Stomach (tissue), 19 donors: ENCODE measurements at places on chromosomes 7 and 10. TPM values are rescaled to one million over a fixed set of nuclear protein-coding genes. Genes with fewer than 3 reads are reported as not detected.
A peak's percentile ranks its signal among the peaks of the same experiment; 100 is the strongest.

DNA sequence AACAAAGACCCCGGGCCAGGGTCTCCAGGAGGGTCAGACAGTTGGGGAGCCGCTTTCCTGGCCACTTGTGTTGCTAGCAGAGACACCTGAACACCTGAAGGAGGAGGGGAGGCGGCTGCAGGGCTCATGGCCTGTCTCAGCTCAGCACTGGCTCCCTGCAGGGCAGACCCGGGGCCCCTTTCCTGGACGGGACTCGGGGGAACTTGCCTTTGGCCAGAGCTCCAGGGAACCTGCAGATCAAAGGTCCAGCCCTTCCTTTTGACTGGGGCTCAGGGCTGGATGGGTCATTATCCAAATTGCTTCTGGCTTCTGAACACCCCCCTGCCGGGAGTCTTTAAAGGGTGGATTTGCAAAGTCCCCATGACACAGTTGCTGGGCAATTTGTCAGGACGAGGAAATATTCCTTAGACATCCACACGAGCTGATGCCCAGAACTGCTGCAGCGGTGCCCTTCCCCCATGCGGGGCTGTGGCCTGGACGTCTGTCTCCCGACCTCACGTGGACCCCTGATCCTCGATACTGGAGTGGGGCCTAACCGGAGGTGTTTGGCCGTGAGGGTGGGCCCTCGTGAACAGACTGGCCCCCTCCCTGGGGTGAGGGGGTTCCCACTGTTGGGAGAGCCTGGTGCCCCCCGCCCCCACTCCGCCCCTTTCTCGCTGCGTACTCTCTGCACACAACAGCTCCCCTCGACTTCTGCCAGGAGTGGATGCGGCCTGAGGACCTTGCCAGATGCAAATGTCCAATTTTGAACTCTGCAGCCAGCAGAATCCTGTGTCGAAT is 194.3 kb downstream of the ELFN1 start:
- no peaks in the 10 kb centered on the region for H3K27me3 ChIP-seq
- no peak overlapping the region for H3K4me3 ChIP-seq
- DNase-seq: no peak
- no peaks in the 10 kb centered on the region for H3K4me1 ChIP-seq
- H3K27ac ChIP-seq: no peak overlapping the region
- H3K36me3 ChIP-seq: no peaks in the 10 kb centered on the region

DNA sequence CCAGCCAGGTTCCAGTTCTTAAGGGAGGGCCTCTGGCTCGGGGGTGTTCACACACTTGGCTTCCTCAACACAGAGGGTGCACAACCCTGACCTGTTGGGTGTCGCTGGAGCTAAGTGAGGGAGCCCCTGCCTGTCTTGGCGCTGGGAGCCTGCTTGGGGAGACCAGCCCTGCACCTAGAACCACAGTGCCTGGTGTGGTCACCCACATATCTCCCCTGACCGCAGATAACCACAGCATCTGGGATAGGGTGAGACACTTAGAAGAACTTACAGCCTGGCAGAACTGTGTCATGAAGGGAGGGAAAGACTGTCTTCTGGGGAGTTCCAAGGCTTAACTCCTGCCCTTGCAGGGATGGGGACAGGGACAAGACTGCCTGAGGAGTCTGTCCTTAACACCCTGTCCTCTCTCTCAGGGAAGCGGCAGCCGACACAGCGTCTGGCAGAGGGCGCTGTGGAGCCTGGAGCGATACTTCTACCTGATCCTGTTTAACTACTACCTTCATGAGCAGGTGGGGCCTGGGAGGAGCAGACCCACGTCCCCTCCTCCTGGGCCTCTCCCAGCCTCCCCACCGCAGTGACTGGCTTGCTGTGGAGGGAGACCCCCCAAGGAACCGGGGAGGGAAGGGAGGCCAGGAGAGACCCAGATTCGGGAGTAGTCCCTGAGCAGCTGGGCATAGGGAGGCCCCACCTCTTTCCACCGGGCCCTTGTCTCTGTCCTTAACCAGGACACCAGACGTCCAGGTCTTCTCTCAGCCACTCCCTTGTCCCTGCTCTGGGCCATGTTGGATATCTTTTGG is 59.0 kb downstream of the PALD1 start:
- H3K4me3 ChIP-seq: no peak overlapping the region
- peak; percentile 36 for DNase-seq
- H3K36me3 ChIP-seq: peaks cover 9% of the 10 kb centered on the region
- no peaks in the 10 kb centered on the region for H3K27me3 ChIP-seq
- no peaks in the 10 kb centered on the region for H3K4me1 ChIP-seq

- no peak overlapping the region for H3K27ac ChIP-seq
- no peaks in the 10 kb centered on the region for H3K27me3 ChIP-seq
- H3K4me3 ChIP-seq: no peak overlapping the region
- H3K4me1 ChIP-seq: peaks cover 4% of the 10 kb centered on the region
These were observed 207.5 kb downstream of the PAXIP1 start for GRCh38 chr7:154795437-154795836.

GRCh38 chr10:20644421-20644820 is 252.7 kb downstream of the NEBL start:
- no peaks in the 10 kb centered on the region for H3K27me3 ChIP-seq
- no peak for DNase-seq
- H3K4me3 ChIP-seq: no peak overlapping the region
- H3K4me1 ChIP-seq: no peaks in the 10 kb centered on the region
- H3K36me3 ChIP-seq: no peaks in the 10 kb centered on the region

GRCh38 chr7:1028775-1029636 is 15.3 kb upstream of the GPR146 start:
- peaks cover 22% of the 10 kb centered on the region for H3K36me3 ChIP-seq
- DNase-seq: peak; percentile 96
- peaks cover 55% of the 10 kb centered on the region for H3K4me1 ChIP-seq
- H3K4me3 ChIP-seq: peak overlapping the region; percentile 90
- H3K27ac ChIP-seq: peak overlapping the region; percentile 91
- no peaks in the 10 kb centered on the region for H3K27me3 ChIP-seq

DNA sequence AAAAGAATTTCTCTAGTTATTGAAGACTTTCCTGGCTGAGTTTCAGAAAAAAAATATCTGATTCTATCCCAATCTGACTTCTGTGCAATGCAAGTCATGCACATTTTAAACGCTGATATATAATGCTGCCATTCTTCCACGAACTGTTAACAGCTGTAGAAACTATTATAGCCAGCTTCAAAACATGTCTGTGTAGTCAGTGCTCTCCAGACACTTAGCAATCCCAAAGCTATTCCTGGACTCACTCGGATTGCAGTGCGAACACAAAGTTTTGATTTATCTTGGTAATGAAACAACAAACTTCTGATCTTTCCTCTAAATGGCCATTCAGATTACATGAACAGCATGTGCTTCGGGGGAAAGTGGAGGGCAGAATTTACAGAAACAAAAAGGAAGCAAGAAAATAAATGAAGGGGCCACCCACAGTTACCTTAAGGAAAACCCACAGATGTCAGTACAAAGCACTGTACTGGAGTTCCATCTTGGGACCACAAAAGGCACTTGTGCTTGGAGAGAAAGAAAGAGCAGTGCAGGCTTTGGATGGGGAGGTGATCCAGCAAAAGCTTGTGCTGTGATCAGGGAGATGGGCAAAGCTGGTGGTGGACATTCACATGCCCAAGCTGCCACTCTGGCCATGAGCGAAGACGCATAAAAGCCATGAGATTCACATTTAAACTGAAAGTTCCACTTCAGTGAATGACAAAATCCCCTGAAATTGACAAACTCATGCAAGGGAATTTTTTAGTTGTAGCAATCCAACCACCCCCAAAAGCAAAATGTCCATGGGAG is 32.1 kb upstream of the ADO start:
- no peaks in the 10 kb centered on the region for H3K36me3 ChIP-seq
- H3K27ac ChIP-seq: no peak overlapping the region
- no peak overlapping the region for H3K4me3 ChIP-seq
- H3K27me3 ChIP-seq: peaks cover 14% of the 10 kb centered on the region
- DNase-seq: peak; percentile 40
- no peaks in the 10 kb centered on the region for H3K4me1 ChIP-seq

- no peak for DNase-seq
- no peaks in the 10 kb centered on the region for H3K27me3 ChIP-seq
- no peaks in the 10 kb centered on the region for H3K36me3 ChIP-seq
These were observed 47.4 kb upstream of the SLC29A3 start for GRCh38 chr10:71271662-71272055.

DNA sequence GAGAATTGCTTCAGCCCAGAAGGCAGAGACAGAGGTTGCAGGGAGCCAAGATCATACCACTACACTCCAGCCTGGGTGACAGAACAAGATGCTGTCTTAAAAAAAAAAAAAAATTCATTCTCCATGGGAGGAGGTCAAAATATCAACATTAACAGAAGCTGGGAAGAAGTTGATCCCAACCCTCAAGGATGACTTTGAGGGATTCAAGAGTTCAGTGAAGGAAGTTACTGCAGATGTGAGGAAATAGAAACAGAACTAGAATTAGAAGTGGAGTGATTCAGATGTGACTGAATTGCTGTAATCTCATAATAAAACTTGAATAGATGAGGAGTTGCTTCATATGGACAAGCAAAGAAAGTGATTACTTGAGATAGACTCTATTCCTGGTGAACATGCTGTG is 19.7 kb upstream of the RPEL1 start:
- no peak for DNase-seq
- no peaks in the 10 kb centered on the region for H3K27me3 ChIP-seq
- no peak overlapping the region for H3K4me3 ChIP-seq
- H3K36me3 ChIP-seq: no peaks in the 10 kb centered on the region
- peaks cover 7% of the 10 kb centered on the region for H3K4me1 ChIP-seq
- H3K27ac ChIP-seq: no peak overlapping the region

DNA sequence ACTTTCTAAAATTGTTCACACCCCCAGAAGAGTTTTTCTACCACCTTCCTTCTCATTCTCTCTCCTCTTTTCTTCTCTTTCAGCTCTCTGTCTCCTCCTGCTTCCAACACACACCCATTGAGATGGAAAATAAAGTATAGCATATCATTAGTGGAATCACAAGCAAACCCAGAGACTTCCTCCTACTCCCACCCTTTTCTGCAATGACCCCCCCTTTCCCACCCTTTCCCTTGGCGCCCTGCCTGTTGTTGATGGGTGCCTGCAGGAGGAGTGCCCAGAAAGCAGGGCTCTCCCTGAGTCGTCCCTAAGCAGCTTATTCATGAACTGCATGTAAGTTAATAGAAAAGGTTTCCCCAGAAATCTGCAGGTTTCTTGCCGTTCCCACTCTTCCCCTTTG is 300.0 kb downstream of the PLXNA4 start:
- H3K36me3 ChIP-seq: no peaks in the 10 kb centered on the region
- no peak overlapping the region for H3K4me3 ChIP-seq
- peaks cover 15% of the 10 kb centered on the region for H3K4me1 ChIP-seq
- H3K27me3 ChIP-seq: no peaks in the 10 kb centered on the region

DNA sequence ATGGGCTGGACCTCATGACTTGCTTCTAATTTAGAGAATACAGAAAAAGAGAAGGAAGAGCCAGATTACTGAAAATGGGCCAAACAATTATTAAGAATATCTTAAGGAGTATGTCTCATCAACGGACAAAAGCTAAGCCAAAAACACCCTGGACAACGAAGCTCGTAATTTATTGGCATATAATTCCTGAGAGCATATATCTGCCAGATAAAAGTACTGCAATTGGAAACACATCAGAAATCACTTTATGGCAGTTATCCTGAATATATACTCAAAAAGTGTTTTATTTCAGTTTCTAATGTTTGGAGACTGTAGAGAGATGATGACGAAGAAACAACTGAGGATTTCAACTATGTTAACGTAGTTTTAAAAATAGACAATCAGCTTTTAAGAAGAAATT is 211.8 kb downstream of the CSTF2T start:
- no peaks in the 10 kb centered on the region for H3K36me3 ChIP-seq
- peaks cover 14% of the 10 kb centered on the region for H3K4me1 ChIP-seq
- H3K27ac ChIP-seq: no peak overlapping the region
- DNase-seq: no peak
- H3K27me3 ChIP-seq: no peaks in the 10 kb centered on the region
- no peak overlapping the region for H3K4me3 ChIP-seq

GRCh38 chr10:75018251-75018650 is 93.2 kb upstream of the SAMD8 start:
- no peak overlapping the region for H3K4me3 ChIP-seq
- no peak for DNase-seq
- no peaks in the 10 kb centered on the region for H3K27me3 ChIP-seq
- peaks cover 35% of the 10 kb centered on the region for H3K4me1 ChIP-seq
- H3K36me3 ChIP-seq: peaks cover 9% of the 10 kb centered on the region

DNA sequence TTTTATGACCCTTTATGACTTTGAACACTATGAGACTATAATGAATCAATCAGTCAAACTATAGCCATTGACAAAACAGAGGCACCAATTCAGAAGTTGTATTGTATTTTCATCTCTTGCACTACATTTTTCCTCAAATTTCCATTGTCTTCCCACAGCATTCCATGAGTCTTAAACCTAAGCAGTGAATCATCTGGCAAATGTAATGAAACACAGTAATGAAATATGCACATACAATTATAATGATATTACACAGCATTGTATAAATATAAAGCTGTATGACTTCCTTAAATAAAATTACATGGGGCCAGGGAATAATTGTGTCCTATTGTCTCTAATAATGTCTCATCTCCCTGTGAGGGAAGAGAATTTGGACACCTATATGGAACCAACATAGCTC is 45.0 kb downstream of the VWDE start:
- DNase-seq: no peak
- no peaks in the 10 kb centered on the region for H3K27me3 ChIP-seq
- no peak overlapping the region for H3K27ac ChIP-seq
- H3K4me1 ChIP-seq: no peaks in the 10 kb centered on the region
- no peaks in the 10 kb centered on the region for H3K36me3 ChIP-seq

- H3K4me1 ChIP-seq: no peaks in the 10 kb centered on the region
- no peak for DNase-seq
- H3K4me3 ChIP-seq: no peak overlapping the region
- H3K36me3 ChIP-seq: no peaks in the 10 kb centered on the region
- H3K27ac ChIP-seq: no peak overlapping the region
- H3K27me3 ChIP-seq: no peaks in the 10 kb centered on the region
These were observed 270.1 kb downstream of the AGMO start for GRCh38 chr7:15291699-15292098.

DNA sequence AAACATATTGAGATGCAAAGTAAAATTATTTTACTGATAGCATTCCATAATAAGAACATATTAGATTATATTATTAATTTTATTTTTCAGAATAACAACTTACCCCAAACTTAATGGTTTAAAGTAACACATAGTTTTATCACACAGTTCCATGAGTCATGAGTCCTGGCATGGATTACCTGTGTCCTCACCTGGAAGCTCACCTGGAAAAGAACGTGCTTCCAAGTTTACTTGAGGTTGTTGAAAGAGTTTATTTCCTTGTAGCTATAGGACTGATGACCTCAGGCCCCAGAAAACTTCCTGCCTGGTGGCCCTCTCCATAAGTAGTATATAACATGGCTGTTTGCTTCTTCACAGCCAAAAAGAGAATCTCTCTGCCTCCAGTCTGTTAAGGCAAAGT is 254.6 kb downstream of the TFEC start:
- no peaks in the 10 kb centered on the region for H3K27me3 ChIP-seq
- H3K4me1 ChIP-seq: no peaks in the 10 kb centered on the region
- H3K27ac ChIP-seq: no peak overlapping the region
- H3K4me3 ChIP-seq: no peak overlapping the region
- DNase-seq: peak; percentile 12

Gene TMEM72
- total RNA-seq: 30.4 TPM

Gene MKI67
- total RNA-seq: 15.2 TPM

Gene LIPA
- 1.8 TPM for total RNA-seq

Gene NEUROG3
- not detected for total RNA-seq

Gene GNGT1
- total RNA-seq: not detected

Gene TBX20
- not detected for total RNA-seq

Gene GIMAP7
- 3.2 TPM for total RNA-seq
